Renal cortex interstitium (tissue), 15 donors: ENCODE measurements at places on chromosomes 4 and X. TPM values are rescaled to one million over a fixed set of nuclear protein-coding genes. Genes with fewer than 3 reads are reported as not detected.

DNA sequence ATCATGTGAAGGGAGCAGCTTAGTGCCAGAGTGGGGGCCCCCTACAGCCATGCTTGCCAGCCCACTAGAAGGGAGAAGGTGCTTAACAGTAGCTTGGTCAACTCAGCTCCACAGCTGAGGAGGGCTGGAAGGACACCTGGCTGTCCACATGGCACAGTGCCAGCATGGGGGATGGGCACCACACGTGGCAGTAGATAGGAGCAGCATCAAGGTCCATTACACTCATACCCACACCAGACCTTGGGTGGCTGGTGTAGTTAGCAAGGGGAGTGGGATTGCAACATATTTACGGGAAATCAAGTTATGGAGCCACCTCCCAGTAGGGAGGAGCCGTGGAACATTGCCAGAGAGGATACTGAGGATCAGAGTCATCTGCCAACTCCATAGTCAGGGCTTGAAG is 37.9 kb upstream of the SLC4A4 start:
- no peak for DNase-seq

DNA sequence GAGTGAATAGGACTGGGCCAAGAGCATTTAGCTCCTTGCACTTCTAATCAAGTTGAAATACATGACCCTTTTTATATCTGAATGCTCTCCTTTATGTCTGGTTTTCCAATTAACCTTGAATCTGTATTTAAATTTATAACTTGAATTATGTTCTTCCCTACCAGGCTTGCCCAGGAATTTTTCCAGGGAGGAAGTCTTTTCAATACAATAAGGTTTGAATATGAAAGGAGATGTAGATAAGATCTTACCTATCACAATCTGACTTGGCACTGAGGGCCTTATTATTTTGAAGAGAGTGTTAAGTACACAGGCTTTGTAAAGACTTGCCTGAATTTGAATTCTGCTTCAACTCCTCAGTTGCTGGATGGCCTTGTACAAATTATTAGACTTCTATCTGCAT is 555.7 kb downstream of the PCDH7 start:
- no peak for DNase-seq

DNA sequence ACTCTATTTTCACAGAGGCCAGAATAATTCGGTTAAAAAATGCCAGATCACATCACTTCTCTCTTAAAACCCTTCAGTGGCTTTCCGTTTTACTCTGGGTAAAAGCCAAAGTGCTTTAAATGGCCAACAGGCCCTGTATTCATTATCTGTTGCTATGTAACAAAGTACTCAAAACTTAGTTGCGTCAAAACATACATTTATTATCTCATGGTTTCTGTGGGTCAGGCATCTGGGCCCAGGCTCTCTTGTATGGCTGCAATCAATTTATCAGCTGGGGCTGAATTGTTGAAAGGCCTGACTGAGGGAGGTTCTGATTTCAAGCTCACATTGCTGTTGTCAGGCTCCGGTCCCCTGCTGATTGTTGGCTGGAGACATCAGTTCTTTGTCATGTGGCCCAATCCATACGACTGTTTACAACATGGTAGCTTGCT is 72.7 kb upstream of the H2AZ1 start:
- DNase-seq, result no peak

IL2RG gene
- polyA plus RNA-seq, result 1.4 TPM

P2RY10 gene
- polyA plus RNA-seq, result 0.16 TPM

RAB41 gene
- 0.79 TPM for polyA plus RNA-seq

GRCh38 chr4:113646442-113646822 is 115.1 kb downstream of the CAMK2D start:
- DNase-seq, result no peak

- no peak for DNase-seq
Measured at GRCh38 chrX:50700921-50701320, 113.1 kb downstream of the SHROOM4 start.

DNA sequence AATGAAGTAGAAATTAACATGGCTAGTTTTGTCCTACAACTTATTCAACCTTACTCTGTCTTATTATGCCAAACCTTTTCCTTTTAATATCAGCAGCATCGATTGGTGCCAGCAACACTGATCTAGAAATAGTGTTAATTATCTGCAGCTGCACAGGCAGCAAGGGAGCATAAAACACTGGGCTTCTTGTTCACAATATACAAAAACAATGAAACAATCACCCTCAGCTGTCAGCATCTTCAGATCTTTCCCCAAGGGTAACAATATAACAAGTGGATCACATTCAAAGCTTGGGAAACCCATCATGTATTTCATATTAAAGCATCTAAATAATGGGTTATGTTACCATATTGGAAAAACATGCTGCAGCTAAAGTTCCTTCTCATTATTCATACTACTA is 238.1 kb downstream of the SPOCK3 start:
- DNase-seq, result no peak

DNA sequence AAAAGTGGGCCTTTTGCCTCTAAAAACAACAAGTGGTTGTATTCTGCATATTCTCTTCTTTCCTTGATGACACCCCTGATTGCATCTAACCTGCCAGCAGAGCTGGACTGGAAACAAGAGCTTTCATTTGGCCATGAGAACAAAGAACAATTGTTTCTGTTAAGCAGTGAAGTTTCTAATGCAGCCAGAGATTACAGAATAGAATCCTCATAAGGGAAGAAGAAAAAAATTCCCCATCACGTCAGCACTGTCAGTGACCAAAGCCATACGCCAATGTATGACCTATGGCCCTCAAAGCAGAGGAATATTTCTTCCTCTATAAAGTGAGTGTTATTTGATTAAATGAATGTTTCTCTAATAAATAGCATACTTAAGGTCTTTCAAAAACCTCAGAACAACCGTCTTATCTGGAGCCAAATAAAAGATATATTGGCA is 529.1 kb upstream of the INTU start:
- no peak for DNase-seq

GRCh38 chr4:57042711-57043169 is 64.0 kb downstream of the POLR2B start:
- no peak for DNase-seq

GRCh38 chrX:54074826-54075225 is 30.6 kb upstream of the PHF8 start:
- no peak for DNase-seq

DNA sequence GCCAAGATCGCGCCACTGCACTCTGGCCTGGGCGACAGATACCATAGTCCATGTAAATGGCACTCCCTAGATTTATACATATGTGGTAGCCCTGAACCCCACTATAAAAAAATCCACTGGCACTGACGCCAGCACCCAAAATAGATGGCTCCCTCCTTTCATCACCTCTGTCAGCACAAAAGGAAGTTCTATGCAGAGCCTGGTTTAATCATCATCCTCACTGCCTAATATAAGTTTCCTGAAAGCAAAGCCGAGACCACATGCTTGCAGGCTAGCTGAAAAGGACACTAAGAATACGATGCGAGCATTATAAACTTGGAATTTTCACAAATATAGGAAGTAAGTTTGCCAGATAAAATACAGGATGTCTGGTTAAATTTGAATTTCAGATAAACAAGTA is 27.5 kb upstream of the DOCK11 start:
- no peak for DNase-seq
